ENCODE measurements at places on chromosomes 4 and X. TPM values are rescaled to one million over a fixed set of nuclear protein-coding genes. Genes with fewer than 3 reads are reported as not detected.

Gene ODAPH
- total RNA-seq = not detected

Gene CYSLTR1
- 0.81 TPM for total RNA-seq

Gene P2RY10
- not detected for total RNA-seq

Gene MGARP
- total RNA-seq = 0.48 TPM

DNA sequence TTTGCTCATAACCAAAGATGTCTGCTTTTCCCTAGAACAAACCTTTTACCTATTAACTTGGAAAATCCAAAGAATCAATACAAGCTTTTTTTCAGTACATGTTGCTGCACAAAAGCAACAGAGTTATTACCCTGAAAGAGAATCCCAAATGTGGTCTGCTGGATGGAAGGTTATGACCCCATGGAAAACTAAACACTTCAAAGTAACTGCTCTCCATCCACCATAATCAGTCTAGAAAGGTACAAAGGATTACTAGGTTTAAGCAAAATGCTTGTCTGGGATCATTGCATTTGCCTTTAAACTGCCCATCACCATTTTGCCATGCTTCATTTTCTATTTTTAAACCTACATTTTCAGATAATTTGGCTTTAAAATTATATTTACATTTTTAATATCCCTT, 11.7 kb downstream of the MMRN1 start:
- no peak for DNase-seq

DNA sequence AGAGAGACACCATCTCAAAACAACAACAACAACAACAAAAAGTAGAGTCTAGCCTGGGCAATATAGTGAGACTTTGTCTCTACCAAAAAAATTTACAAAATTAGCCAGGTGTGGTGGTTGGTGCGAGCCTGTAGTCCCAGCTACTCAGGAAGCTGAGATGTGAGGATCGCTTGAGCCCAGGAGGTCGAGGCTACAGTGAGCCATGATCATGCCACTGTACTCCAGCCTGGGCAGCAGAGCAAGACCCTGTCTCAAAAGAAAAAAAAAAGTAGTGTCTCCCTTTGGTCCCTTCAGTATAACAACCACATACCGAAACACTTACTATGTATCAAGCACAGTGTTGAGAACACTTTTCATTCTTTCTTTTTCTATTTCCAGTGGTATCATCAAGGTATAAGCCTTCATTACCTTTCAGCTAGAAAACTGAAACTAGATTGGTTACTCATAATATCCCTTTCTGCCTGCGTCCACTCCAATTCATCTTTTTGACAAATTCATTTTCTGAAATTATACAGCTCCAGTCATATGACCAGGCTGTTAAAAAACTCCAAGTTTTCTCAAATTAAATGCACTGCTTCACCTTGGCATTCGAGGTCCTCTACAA, 54.1 kb downstream of the RPS6KA3 start:
- no peak for DNase-seq

GRCh38 chrX:70062961-70063550, 799 bp downstream of the OTUD6A start:
- no peak for DNase-seq

- DNase-seq = no peak
These were observed 76.5 kb upstream of the CITED1 start for GRCh38 chrX:72382202-72382595.

DNA sequence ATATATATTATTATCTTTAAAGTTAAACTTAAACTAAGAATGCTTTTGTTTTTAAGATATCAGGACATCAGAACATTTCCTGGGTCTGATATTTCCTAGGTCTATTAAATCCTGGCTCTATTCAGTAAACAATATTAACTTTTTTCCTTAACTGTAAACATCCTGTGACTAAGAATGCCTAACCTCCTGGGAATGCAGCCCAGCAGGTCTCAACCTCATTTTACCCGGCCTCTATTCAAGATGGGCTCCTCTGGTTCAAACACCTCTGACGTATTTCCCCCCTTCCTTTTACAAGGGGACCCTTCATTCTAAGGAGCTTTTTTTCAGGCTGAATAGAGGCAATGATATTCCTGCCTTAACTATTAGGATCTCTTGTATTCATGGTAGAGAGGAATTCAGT, 35.8 kb upstream of the DYNLT3 start:
- no peak for DNase-seq

- DNase-seq = no peak
These were observed 15.4 kb downstream of the IRAK1 start for GRCh38 chrX:154004315-154004714.

DNA sequence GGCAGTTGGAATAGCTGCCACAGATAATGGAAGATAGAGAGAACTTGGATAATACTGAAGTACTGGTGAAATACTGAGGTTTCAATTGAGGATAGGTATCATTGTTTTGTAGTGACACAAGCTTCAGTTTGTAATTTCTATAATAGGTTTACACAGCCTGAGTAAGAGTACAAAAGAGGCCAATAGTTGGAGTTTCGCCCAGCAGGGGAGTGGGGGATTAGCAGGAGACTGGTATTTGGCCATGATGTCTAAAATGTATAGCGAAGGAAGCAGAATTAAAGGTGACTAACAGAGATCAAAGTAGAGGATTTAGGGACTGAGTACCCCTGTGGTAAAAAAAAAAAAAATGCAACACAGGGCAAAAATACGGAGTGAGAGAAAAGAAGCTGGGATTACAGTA, 129.5 kb downstream of the KCTD8 start:
- DNase-seq = no peak

GRCh38 chrX:20989361-20989760, 384.9 kb upstream of the CNKSR2 start:
- DNase-seq = no peak

GRCh38 chr4:108965016-108965415, 202.2 kb upstream of the ETNPPL start:
- DNase-seq = no peak

DNA sequence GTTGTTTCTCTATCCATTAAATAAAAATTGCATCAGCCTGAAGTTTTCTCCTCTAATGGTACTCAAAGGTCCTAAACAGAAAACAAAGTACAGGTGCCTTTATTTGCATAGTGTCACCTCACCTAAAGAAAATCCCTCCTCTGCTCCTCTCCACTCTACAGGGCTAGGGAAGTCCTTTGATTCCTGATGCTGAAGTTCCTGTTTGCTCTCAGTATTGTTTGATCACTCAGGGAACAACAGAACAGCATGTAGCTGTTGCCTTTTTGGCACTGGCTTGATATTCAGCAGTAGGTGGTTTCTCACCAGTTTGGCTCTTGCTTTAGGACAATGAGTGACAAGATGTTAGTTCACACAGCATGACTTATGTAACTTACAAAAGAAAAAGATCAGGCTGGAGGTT, 156.2 kb upstream of the SLC7A11 start:
- DNase-seq = no peak

GRCh38 chr4:181443021-181443420, 800.2 kb upstream of the TENM3 start:
- DNase-seq = no peak

DNA sequence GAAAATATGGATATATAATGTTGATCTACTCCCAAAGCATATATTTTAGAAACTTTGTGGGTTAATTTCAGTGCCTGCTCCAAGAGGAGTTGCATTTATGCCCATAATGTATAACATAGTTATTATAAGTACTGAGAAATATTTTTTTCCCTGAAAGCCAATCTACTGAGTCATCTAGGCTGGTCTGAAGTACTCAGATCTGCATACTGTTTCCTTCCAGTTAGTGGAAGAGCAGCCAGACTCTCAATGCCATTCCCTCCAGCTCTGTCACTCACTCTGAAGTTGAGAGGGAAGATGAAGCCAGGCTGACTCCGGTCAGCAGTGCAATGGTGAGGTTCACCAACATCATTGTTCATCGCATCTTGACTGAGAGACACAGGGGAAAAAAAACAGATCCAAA, 505.1 kb downstream of the PPARGC1A start:
- DNase-seq = no peak

- no peak for DNase-seq
These were observed 121.8 kb downstream of the PDE5A start for GRCh38 chr4:119506806-119507205.
